ENCODE measurements at places on chromosomes 3 and 15.

DNA sequence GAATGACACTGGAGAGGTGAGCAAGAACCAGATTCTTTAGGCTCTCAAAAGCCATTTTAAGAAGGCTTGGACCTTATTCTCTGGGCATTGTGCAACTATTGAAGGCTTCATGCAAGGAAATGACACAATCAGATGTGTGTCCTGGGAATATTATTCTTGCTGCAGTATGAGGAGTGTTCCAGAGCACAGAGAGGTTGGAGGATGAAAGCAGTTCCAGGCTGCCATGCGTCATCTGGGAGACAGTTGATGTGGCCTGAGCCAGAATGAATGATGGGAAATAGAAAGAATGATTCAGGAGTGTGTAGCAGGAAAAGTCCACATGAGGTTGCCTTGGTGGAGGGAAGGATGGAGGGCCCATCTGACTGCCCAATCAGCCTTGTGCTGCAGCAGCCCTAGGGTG, 123.1 kb downstream of the CHCHD6 start:
- no peak for DNase-seq

GRCh38 chr15:68789091-68789490, 31.6 kb downstream of the ANP32A start:
- no peak for DNase-seq

DNA sequence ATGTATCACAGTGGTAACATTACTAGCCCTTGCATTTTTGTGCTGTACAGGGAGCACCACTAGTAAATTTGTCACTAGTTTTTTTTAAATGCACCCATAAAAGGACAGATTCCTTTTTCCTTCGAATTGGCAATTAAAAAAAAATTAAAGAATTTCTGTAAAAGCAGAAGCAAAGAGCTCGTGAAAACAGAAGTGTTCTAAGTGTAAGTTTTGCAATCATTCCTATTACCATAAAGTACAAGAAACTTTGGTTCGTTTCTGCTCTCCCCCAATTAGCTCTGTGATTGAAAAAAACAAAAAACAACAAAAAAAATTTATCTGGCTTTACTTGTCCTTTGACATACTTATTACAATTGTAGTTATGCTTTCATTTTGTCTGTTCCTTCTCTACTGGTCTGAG, 5.3 kb downstream of the SERP1 start:
- no peak for DNase-seq

DNA sequence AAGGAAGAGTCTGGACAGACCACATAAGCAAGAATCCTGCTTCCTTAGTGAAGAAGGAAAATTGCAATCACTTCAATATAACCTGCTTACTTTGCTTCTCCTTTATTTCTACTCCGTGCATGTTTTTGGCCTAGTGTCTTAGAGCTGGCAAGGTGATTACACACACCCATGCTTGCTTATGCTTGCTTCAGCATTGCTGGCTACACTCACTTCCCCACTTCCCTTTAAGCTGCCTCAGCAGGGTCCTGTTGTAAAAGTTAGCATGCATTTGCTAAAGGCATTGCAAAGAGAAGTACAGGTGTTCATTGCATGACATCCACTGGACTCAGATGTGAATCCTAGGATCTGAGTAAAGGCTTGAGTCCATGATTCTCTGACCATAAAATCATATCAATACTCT, 47.5 kb upstream of the STT3B start:
- no peak for DNase-seq

- DNase-seq, result peak; percentile 42
Observed at GRCh38 chr3:130014526-130014925, 40.0 kb downstream of the TRH start.

- DNase-seq, result no peak
Observed at GRCh38 chr3:174531262-174531982, 327.7 kb upstream of the NAALADL2 start.

- DNase-seq, result no peak
Observed at GRCh38 chr3:128801779-128802380, 75.9 kb downstream of the RAB7A start.

DNA sequence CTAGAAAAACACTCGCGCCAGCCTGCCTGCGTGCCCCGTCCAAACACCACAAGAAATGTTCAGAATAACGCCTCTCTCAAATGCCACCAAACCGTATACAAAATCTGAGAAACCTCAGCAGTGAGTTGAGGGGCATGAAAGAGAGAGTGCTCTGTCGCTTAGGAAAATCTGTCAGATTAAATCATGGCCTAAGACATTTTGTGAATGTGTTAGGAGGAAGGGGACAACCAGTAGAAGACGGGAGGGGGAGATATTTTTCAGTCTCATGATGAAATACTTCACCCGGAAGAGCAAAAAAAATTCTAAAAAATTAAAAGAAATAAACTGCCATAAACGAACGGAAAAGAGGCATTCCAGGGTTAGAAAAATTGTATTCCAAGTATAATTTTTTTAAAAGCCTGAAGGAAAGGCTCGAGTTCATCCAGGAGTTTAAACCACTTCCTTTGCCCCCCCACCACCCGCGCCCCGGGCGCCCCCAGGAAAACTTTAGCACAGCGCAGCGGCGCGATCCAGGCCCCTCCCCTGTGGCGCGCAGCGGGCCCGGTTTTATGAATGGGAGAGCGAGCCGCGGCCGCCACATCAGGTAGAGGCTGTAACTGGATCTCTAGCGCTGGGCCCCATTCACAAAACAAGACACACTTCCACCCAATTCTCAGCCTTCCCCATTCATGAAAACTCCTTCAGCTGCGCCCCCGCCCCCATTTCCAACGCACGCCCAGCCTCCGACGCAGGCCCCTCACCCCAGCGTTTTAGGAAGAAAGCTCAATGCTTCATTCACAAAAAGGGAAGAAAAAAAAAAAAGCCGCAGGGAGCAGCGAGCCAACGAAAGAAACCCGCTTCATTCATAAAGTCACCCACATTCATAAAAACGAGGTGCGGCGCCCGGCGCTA, 1.4 kb downstream of the ETV5 start:
- no peak for DNase-seq

GRCh38 chr3:111545349-111545748, 3.4 kb downstream of the CD96 start:
- DNase-seq, result no peak

- no peak for DNase-seq
Observed at GRCh38 chr3:132386259-132386658, 31.0 kb upstream of the DNAJC13 start.

GRCh38 chr3:123832692-123833397, 51.3 kb downstream of the MYLK start:
- no peak for DNase-seq

- DNase-seq, result no peak
Observed at GRCh38 chr3:145767909-145768308, 393.1 kb downstream of the PLOD2 start.

GRCh38 chr3:188133219-188133618, 20.7 kb upstream of the LPP start:
- DNase-seq, result no peak

GRCh38 chr15:23857028-23857641, 170.0 kb upstream of the NDN start:
- no peak for DNase-seq

- DNase-seq, result peak; percentile 52
Observed at GRCh38 chr3:110568246-110568645, 503.4 kb upstream of the NECTIN3 start.

- DNase-seq, result peak; percentile 61
Observed at GRCh38 chr15:36332301-36332700, 247.1 kb upstream of the CDIN1 start.

GRCh38 chr3:86771741-86772512, 219.0 kb downstream of the VGLL3 start:
- no peak for DNase-seq

GRCh38 chr3:120192159-120192558, 92.9 kb downstream of the GPR156 start:
- no peak for DNase-seq

DNA sequence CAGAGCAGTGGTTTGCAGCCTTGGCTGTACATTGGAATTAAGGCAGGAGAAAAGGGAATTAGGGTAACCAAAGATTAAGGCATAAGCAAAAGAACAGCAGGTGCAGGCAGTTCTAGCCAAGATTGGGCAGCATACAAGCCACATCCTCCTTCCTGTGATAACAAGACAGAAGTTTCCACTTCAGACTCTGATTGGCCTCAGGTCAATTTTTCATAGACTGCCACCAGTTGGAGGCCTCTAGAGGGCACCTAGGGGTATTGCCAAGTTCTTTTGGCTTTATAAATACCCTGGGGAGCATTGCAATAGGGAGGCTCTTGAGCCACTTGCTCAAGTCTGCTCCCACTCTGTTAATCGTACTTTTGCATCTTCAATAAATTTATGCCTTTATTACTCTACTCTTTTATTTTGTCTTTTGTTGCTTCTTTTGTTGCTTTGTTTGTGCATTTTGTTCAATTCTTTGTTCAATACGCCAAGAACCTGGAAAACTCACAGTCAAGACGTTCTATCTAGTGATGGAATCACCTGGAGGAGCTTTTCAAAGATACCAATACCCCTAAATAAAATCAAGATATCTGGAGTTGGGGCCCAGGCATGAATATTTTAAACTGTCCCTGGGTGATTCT, 32.2 kb upstream of the FMN1 start:
- no peak for DNase-seq

DNA sequence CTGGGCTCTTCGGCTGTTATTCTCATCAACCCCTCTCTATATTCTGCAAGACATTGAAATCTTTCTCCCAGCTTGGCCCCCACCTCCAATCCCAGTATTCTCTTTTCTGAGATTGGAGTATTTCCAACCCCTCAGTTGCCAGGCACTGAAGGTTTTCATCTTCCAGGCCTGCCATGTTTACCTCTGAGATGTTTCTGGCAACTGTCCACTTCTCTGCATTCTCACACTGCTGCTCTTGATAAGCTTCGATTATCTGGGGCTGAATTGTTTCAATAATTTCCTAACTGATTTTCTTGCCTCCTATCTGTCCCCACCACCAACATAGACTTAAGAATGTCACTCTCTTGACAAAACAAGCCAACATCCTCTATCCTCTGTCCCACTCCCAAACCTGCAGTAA, 1.4 kb upstream of the GPR156 start:
- no peak for DNase-seq

DNA sequence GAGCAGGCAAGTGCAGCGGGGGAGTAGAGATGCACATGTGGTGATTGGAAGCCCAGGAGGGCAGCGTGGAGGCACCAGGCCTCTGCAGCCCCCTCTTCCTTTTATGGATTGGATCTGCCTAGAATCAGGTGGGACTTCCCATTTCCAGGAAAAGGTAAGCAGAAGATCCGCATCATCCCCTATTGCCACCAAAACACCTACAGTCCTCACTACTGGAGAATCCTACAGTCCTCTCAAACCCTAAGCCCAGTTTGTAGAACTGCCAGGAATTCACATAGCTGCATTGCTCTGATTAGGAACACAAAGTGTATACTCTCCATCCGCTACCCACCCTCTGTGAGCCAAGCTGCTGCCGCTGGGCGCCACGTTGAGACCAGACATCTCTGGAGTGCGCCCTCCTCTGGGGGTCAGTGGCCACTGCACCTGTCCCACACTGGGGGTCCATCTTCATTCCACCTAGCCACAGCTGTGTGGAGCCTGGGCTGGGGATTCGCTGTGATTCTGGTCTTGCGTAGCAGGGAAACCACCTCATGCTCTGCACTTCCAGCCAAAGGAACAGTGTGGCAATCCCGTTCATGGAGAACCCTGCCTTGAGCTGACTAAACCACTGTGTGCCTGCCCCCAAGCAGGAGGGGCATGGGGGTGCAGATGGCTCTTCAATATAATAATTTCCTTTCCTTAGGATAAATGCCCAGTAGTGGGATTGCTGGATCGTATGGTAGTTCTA, 88.9 kb upstream of the PTX3 start:
- DNase-seq, result no peak

GRCh38 chr3:194768586-194768985, 82.9 kb downstream of the FAM43A start:
- no peak for DNase-seq

- no peak for DNase-seq
Observed at GRCh38 chr3:134904776-134905646, 110.0 kb downstream of the EPHB1 start.

DNA sequence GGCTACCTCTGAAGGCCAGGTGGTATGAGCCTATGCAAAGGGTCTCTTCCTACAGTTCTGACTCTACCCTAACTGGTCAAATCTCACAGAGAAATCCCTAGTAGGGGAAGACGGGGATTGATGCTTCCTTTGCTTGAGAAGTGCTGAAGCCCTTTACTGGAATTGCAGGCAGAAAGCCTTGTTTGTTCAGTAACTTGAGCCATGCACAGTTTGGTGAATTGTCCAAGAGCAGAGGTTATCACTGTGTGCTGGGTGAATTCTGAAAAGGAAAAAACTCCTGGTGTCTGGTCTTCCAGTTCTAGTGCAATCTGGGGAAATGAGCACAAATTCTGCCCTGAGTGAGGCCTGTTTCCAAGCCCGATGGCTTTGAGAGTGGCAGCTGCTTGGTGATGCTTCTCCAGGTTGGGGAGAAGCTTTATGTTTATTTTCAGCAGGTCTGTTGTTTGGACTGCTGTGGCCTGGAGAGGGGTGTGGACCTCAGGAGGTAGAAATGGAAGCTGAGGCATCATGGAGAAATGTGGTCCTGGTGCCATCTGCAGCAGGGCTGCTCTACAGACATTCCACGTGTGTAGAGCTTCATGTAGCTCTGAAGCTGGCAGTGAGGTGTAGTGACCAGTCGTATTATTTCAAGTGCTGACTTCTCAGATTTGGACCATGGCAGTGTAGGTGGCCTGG, 60.9 kb downstream of the ARNT2 start:
- DNase-seq, result no peak

GRCh38 chr15:51089699-51090453, 4.8 kb downstream of the TNFAIP8L3 start:
- DNase-seq, result no peak

GRCh38 chr3:167520266-167521005, 46.6 kb upstream of the SERPINI2 start:
- DNase-seq, result no peak

GRCh38 chr15:29040370-29040751, 154.6 kb downstream of the APBA2 start:
- DNase-seq, result peak; percentile 10

- DNase-seq, result no peak
Observed at GRCh38 chr3:136929977-136930670, 27.7 kb upstream of the IL20RB start.

DNA sequence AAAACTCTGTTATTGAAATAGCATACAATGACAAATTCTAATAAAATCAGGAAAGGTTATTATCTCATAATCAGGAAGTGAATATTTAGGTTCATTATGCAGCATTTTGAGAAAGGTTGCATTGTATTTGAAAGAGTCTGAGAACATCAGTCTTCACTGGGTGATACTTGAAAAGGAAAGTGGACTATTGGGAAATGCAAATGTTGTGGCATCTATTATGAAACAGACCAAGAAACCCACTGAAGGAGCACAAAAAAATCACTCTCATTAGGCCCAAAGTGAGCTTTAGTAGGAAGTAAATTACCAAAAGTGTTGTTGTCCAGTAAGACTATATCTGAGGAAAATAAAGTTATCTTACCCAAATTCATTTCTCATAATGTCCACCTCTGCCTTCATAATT, 90.8 kb downstream of the ZPLD1 start:
- no peak for DNase-seq

GRCh38 chr3:97278506-97278905, 464.1 kb downstream of the EPHA6 start:
- DNase-seq, result no peak

GRCh38 chr3:70806021-70806420, 493.6 kb upstream of the MDFIC2 start:
- DNase-seq, result no peak

Measured in AG09309 (cell line).